Hindlimb muscle (tissue), 1 donor: ENCODE measurements at places on chromosomes 3 and 15. TPM values are rescaled to one million over a fixed set of nuclear protein-coding genes. Genes with fewer than 3 reads are reported as not detected.

GRCh38 chr15:51401872-51402517, 60.5 kb downstream of the GLDN start:
- DNase-seq: no peak

The NRROS gene
- 5.7 TPM for polyA plus RNA-seq

- DNase-seq: no peak
These were observed 22.9 kb downstream of the MYLK start for GRCh38 chr3:123861081-123861836.

- no peak for DNase-seq
These were observed 231.6 kb downstream of the SNRPN start for GRCh38 chr15:25186411-25186810.
